ENCODE measurements at places on chromosomes 7 and 10.
A peak's percentile ranks its signal among the peaks of the same experiment; 100 is the strongest.

DNA sequence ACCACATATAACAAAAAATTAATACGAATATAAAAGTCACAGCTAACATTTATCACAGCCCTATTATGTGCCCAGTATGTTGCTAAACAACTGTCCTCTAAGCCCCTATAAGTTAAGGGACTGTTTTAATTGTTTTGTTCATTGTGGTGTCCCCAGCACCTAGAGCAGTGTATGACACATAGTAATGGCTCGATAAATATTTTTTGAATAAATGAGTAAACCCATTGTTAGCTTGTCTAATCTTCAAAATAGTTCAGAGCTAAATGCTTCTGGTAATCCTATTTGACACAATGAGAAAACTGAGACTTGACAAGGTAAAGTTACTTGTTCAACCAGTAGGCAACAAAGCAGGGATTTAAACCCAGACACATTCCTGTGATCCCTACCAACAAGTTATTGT, 78.4 kb upstream of the NEUROD6 start:
- no peak for DNase-seq

DNA sequence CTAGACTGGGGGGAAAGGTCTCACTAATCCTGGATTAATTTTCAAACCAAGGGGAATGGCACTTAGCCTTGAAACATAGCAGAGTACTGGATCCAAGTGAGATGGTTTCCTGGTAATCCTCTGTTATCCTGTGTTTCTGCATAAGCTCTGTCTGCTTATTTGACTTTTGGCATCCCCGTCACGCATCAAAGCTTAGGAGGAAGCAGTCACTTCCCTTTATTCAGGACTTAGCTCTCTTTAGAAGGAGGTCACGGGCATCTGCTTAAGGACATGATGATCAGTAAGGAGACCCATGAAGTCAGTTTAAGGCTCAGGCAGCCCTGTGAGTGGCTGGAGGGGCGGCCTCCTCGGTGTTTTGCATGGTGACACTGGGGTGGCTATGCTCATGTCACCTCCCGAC, 30.0 kb downstream of the TSPAN15 start:
- DNase-seq, result no peak

GRCh38 chr7:86963599-86964230, 95.7 kb downstream of the ELAPOR2 start:
- DNase-seq, result no peak

DNA sequence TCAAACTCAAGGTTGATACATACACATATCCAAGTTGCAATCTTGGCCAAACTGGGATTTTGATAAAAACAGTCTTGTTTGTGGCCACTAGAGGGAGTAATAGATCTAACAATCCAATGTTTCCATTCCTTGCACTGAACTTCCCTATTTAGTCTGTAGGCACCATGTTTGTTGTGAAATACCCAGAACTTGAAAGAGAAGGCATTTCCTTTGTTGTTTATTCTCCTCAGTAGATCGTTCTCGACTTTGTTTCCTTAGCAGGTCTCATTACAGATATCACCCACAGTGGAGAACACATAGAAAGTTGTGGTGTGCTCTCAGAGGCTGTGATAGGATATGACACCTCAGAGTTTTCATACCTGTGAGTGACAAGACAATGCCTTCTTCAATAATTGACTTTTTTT, 70.3 kb upstream of the MXI1 start:
- peak; percentile 89 for DNase-seq

GRCh38 chr7:2274666-2275065, 32.6 kb downstream of the NUDT1 start:
- no peak for DNase-seq

DNA sequence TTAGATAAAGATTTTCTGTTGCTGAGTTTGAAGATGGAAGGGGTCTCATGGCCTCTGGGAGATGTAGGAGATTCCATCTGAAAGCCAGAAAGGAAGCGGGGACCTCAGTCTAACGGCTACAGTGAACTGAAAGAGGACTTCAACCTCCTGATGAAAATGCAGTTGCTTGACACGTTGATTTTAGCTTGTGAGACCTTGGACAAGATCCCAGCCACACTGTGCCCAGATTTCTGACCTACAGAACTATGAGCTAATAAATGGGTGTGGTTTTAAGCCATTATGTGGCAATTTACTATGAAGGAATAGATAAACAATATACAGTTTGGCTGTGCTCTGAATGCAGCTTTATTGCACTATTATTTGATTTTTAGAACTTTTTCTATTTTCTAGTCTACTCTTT, 342.3 kb upstream of the SEMA3D start:
- DNase-seq, result peak; percentile 28

GRCh38 chr7:31410265-31410664, 69.7 kb upstream of the NEUROD6 start:
- no peak for DNase-seq

GRCh38 chr10:88861036-88861435, 9.4 kb upstream of the ANKRD22 start:
- DNase-seq, result no peak

GRCh38 chr10:48779546-48780152, 95.0 kb downstream of the WDFY4 start:
- DNase-seq, result no peak

DNA sequence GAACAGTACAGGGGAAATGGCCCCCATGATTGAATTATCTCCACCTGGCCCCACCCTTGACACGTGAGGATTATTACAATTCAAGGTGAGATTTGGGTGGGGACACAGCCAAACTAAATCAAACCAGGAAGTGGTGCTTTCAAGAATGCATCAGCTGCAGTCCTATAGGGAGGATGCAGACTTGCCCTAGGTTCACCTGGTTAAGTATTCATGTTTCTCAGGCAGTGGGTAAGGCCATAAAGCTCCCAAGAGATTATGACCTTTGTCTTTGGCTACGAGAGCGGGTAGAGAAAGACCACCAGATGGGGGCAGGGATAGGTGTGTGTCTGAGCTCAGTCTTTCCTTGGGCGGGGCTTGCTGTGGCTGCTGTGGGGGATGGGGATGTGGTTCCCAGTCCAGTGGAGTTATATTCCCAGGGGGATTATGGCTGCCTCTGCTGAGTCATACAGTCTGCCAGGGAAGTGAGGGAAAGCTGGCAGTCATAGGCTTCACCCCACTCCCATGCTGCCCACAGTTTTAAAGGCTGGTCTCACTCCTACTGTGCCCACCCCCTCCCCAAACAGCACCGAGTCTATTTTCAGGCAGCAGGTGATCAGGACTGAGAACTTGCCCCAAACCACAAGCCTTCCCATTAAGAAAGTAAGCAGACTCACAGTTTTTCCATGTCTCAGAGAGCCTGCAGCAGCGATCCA, 8.4 kb upstream of the R3HCC1L start:
- no peak for DNase-seq

Measured in cardiac fibroblast (primary cell).